ENCODE measurements at places on chromosomes 3 and 15.

GRCh38 chr3:134477002-134477401, 8.8 kb downstream of the ANAPC13 start:
- DNase-seq, result no peak

GRCh38 chr15:48500595-48500994, 144.9 kb downstream of the FBN1 start:
- DNase-seq, result no peak

- DNase-seq, result no peak
Observed at GRCh38 chr3:189342811-189343210, 171.0 kb downstream of the TPRG1 start.

GRCh38 chr3:171383206-171384018, 76.8 kb downstream of the TNIK start:
- no peak for DNase-seq

- DNase-seq, result no peak
Observed at GRCh38 chr3:149010504-149010951, 19.2 kb downstream of the GYG1 start.

GRCh38 chr15:36756707-36757106, 177.3 kb downstream of the CDIN1 start:
- DNase-seq, result no peak

DNA sequence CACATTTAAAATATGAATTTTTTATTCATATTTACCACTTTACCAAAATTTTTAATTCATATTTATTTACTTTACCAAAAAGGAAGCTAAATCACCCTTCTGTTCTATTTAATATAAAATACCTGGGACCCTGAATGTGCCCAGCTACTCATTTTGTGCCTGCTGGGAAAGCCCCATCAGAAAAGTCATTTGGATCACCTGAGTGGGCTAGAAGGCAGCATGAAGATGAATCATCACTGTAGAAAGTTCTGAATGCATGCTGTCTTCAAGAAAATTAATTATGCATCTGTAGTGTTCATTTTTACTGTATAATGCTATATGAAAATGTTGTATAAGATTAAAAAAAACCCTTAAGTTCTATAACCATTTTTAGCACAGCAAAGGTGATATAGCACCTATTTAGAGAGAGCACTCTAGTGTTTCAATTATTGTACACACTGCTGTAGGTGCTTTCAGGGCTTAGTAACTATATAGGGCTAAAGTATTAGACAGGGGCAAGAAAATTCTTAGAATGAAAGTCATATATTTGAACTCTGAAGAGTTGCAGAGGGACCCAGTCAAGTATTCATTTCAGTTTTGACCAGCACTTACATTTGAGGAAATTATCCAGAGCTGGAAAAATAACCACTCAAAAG, 175.1 kb downstream of the NFKBIZ start:
- no peak for DNase-seq

GRCh38 chr15:25981114-25981513, 118.0 kb upstream of the ATP10A start:
- DNase-seq, result no peak

DNA sequence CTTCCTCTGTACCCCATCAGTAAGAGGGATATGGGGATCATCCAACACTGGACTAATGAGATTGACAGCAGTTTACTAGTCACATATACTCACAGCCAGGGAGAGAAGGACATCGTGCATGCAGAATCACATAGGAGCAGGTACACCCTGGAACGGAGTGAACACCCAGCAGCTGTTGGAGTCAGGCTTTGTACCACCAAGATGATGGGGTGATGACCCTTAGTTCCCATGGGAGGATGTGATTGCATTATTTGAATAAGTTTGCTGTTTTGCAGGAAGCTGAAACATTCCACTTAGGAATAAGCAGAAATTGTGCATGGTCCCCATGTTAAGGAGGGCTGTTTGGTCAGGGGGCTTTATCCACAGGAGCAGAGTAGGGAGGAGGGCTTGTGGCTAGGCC, 482.7 kb upstream of the PDZRN3 start:
- DNase-seq, result no peak

DNA sequence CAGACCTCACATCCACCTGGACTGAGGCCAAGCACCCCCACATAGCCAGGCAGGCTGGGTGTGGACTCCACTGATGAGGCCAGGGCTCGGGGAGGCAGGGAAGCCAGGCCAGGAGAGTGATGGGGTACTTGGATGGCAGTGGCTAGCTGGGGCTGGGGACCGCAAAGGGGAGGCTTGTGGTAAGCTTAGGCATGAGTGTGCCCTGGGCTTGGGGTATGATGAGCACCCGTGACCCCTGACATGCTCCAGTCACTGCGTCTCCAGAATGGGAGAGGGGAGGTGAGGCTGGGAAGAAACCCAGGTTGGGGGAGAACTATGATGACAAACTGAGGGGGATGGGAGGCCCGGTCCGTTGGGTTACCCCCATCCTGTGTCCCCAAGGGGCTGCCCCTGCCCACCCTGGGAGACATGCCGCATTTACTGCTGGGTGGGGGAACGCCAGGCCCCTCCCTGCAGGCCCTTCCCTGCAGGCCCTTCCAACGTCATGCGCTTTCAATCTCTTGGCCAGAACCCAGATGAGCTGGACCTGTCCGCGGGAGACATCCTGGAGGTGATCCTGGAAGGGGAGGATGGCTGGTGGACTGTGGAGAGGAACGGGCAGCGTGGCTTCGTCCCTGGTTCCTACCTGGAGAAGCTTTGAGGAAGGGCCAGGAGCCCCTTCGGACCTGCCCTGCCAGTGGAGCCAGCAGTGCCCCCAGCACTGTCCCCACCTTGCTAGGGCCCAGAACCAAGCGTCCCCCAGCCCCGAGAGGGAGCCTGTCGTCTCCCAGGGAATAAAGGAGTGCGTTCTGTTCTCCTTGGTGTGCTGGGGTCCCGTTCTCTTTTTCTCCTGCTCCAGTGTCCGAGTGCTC, 34.1 kb downstream of the TSPAN3 start:
- no peak for DNase-seq

Data from HFF-Myc (cell line).